Non-pigmented ciliary epithelial cell (primary cell): ENCODE measurements at places on chromosomes 12 and 14.

- no peak for DNase-seq
Observed at GRCh38 chr12:52582486-52582885, 8.8 kb upstream of the KRT74 start.

DNA sequence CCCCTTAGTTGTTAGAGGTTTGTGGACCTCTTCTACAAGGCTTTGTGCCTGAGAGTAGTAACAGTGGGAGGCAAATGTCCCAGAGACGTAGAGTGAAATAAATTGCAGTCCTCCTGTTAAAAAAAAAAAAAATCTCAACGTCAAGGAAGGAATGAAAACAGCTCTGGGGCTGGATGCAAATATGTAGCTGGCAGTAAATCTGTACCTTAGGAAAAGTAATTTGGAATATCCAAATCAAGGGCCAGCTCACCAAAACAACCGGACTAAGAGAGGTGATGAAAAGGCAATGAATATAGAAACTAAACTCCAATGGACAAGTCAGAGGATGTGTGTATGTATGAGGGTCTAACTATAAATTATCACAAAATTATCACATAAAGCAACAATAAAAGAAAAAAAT is 27.0 kb downstream of the SINHCAF start:
- no peak for DNase-seq

- DNase-seq, result no peak
Observed at GRCh38 chr14:104026024-104026423, 59.5 kb upstream of the ASPG start.

GRCh38 chr12:113242026-113242418 is 20.8 kb downstream of the TPCN1 start:
- no peak for DNase-seq

DNA sequence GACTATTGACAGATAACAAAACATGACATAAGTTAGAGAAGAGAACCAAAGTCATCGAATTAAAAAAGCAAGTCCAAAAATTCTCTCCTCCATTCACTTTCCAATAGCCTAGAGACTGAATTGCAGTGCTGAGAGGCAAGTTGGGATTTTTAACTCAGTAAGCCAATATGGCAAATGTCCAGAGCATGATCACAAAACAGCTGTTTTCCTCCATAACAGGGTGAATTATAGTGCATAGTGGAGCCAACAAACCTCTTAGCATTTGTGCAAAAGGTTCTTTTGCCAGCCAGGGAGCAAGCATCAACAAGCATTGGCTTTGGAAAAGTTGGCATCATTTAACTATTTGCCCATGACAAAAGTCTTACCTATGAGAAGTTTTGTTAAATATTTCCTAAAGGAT is 458.8 kb upstream of the NOVA1 start:
- no peak for DNase-seq

DNA sequence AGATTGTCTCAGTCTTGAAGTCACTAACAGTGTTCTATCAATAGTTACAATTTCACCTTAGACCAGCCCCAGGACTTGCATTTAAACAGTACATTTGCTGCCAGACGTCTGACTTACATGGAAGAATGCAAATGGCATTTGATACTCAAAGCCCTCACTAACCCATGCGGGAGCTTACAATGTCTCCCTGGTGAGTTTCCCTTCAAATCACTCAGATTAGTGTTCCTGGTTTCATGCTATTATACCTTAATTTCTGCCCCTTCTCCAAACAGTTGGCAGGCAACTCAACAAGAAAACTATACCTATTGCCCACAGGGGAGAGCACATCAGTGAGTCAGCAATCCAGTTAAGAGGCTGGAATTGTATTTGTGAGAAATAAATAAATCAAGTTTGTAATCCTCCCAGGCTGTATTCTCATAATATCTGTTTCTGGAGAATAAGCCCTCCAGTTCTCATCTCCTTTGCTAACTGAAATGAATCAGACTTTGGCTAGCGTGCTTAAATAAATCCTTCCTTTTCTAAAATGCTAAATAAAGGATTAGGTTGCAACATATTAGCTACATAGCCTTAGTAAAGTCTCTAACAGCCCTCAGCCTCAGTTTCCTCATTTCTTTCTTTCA is 23.7 kb downstream of the GSTZ1 start:
- no peak for DNase-seq

DNA sequence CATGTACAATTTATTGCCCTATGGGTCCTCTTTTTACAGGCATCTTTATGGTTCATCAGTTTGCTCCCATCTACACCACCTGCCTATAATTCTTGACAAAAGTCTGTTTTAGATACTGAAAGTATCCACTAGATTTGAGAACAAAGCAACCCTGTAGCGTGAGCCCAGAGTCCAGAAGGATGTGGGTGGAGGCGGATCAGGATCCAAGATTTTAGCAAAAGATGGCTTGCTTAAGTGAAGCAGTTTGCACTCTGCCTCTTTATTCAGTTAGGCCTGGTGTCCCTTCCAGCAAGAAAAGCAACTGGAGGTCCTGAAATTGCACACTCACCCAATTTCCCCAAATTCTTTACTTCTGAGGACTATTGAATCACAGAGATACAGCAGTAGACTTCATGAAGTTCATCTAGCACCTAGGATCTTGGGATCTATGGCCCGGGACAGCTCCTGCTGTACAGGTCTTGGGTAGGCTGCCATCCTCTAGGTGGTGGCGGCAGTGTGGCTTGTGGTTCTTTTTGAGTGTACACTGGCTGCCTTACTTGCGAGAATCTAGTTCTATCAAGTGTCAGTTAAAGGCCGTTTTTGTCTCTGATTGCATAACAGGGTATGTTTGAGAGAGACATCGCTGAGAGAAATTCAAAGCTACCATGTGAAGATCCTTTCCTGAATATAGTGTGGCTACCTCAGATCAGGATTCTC is 873.2 kb downstream of the NRXN3 start:
- no peak for DNase-seq

DNA sequence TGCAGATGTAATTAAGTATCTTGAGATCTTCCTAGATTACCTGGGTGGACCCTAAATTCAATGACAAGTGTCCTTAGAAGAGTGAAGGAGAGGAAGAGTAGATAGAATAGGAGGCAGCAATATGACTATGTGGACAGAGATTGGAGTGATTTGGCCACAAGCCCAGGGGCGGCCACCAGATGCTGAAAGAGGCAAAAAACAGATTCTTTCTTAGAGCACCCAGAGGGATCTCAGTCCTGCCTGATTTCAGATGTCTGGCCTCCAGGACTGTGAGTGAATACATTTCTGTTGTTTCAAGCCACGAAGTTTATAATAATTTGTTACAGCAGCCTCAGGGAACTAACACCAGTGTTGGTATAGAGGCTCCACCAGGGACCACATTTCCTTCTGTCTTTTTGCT is 67.3 kb downstream of the DACT1 start:
- DNase-seq, result no peak

DNA sequence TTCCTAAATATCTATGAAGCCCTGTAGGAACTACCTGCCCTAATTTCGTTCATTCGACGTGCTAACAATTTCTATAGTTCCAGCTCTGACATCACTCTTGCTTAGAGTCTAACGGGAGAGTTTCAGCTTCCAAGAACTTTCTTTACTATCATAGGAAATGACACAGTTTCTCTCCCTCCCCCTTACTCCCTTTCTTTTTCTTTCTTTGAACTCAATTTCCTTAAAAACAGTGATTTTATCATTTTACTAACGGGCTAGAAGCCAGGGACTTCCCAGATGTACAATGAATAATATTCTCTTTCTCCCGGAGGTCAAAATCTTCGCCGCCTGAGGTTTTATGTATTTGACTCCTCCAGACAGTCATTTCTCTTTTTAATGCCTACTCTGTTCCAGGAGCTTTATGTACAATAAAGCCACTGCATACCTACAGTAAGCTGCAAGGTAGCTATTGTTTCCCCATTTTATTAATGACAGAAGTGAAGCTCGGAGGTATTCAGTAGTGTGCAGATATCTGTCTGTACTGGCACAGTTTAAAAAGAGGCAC is 15.7 kb downstream of the SMCO2 start:
- peak; percentile 44 for DNase-seq

DNA sequence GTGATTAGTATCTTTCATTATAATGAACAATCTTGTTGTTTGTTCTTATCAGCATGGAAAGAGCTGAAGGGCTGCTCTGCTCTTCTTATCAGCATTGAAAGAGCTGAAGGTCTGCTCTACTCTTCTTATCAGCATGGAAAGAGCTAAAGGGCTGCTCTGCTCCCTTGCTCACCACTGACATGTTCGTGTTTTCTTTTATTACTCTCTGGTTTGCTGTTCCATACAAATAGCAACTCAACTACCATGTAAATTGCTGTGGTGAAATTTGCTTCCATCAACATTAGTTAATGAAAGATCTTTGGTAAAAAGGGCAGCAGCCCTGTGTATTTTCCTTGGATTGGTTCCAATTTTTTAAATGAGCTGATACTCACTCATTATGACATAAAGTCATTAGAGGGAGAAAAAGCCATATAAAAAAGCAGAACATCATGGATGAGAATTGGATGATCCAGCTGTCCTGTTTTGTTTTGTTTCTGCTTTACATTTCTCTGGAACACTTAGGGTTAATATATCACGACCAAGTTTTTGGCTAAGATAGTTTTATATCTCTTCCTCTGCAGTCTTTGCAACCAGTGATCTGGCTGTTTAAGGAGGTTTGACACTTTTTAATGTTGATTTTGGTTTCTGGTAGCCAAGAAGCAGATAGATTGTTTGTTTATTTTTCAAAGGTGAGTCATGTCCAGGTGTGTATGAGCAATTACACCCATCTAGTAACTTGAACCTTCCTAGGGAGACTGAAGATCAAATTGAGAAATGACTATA is 356.6 kb downstream of the CEP128 start:
- DNase-seq, result no peak

- no peak for DNase-seq
Observed at GRCh38 chr12:109513977-109514376, 36.5 kb downstream of the UBE3B start.

DNA sequence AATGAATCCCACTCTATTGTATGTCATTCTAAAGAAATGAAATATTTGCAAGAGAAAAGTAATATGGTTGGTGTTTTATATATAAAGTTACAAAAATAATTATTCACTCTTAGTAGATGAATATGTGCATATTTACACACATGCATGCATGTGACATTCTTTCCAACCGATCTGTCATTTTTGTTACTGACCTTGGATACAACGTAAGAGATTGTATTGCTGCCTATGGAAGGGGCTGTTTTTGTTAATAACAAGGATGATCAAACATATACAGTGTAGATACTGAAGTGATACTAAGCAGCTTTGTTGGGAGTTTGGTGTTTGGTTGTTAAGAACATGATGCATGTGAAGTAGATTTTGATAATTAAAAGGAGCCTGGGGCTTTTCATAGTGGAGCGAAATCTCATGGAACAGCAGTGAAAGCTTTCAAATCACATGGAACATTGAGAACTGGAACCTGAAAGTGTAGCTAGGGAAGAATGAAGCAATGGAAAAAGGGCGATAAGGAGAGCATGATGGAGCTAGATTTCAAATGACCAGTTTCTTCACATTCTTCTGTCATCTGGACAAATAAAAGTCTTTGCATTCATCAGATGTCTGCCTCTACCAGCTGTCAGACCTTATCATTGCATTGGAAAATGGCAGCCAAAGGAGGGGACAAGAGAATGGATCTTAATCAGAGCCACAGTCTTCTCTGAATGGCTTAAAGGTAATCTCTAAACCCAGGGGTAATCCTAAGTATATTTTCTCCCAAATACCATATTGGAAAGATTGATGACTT is 10.0 kb downstream of the BORCS5 start:
- DNase-seq, result no peak

DNA sequence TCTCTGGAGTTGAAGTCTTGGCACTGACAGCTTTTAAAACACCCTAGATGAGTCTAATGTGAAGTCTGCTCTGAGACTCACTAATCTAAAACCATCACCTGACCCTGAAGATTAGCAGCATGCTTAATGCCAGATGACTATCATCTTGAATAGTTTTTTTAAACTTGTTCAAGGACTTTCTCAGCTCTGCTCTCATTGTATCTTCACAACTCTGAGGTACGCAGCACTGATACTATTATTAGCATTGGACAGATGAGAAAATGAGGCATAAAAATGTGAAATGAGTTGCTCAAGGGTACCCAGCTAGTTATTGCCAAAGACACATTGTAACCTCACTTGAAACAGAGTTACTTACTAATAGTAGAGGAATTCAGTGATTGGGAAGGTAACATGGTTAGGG is 4.8 kb downstream of the SLC38A1 start:
- peak; percentile 28 for DNase-seq

DNA sequence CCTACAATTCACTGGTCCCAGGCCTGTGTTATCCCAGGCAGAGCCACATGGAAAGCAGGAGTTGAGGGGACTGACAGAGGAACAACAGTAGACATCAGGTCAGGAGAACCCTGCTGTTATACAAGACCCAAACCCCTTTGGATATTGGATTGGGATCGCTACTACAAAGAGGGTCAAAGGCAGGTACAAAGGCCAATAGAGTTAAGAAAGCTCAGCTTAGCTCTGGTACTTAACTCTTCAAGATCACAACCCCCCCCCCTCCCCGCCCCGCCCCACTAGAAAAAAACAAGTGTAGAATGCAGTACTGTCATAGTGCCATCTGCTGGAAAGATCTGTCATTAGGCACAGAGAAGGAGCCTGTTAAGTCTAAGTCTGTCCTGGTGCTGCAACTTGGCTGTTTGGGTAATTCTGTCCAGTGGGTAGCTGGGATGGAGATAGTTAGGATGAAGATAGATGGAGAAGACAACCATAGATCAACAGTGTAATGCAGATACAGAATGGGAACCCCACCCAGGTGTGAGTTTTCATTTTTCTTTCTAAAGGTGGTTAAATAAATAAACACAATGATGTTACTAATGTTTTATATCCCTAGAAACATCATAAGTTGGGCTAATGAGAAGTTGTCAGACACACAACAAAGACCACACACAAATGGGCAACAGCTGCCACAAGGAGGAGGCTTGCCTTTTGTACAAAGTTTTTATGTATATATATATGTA is 17.2 kb downstream of the REM2 start:
- no peak for DNase-seq

GRCh38 chr14:20341646-20342045 is 1.8 kb upstream of the PARP2 start:
- no peak for DNase-seq

DNA sequence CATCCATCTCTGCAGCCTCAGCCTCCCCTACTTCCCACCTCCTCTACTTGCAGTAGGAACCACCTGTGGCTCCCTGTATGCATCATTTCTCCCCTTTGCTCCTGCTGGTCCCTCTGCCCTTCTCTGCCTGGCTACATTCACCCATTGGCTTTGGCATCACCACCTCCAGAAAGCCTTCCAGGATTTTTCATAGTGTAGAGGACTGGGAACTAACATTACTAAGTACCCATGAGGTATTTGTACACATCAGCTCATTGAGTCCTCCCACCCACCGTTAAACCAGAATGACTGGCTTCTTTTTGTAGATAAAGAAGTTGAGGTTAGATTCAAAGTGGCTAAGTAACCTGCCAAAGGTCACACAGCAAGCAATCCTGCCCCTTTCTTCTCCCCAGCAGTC is 17.1 kb downstream of the SYNE3 start:
- DNase-seq, result no peak

- DNase-seq, result no peak
Observed at GRCh38 chr14:90253826-90254225, 2.5 kb upstream of the PSMC1 start.

DNA sequence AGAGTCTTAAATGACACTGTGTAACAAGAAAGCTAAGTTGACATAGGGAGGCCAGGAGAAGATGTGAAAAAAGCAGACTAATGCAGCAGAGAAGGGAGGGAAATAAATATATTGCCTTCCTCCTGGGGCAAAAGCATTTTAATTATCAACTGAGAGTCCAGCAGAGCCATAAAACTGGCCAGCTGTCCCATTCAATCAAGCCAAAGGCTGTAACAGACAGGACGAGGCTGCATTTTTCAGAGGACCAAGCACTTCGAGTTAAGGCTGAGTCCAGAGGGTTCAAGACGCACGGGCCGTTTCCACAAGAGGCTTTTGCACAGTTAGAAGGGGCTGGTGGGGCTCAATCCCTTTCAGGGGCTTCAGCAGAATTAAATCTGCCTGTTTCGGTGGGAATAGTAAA is 20.4 kb downstream of the MAP3K9 start:
- DNase-seq, result no peak
